ENCODE measurements at places on chromosomes 16 and 17.

DNA sequence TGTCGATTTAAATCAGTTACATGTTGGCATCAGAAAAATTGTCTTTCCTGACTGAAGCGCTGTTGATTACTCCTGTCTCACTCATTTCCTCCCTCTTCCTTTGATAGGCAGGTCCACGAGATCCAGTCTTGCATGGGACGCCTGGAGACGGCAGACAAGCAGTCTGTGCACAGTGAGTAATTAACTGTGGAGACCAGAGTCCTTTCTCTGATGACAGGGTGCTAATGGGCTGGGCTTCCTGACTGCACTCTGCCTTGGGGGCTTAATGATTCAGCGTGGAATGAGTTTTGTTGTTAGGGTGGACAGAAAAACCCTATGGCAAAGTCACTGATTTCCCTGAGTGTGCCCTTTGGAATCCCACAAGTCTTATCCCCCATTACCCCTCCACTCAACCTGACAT is 6.5 kb downstream of the GOSR2 start:
- no peak for DNase-seq

DNA sequence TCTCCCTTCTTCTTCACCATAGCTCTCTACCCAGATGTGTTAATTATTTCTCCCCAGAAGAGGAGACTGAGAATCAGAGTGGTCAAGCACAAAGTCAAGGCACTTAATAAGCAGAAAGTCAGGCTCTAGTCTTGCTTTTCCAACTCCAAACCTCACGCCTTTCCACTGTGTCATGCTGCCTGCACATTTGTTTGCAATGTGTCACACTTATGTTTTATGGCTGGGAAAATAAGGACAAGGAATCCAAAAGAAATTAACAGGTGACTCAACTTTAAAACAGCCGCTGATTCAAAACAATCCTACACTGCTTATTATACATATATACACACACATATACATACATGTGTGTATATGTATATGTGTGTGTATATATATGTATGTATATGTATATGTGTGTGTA is 255.7 kb upstream of the DYNLRB2 start:
- no peak for DNase-seq

- no peak for DNase-seq
Measured at GRCh38 chr16:24967074-24967473, 48.1 kb downstream of the ARHGAP17 start.

DNA sequence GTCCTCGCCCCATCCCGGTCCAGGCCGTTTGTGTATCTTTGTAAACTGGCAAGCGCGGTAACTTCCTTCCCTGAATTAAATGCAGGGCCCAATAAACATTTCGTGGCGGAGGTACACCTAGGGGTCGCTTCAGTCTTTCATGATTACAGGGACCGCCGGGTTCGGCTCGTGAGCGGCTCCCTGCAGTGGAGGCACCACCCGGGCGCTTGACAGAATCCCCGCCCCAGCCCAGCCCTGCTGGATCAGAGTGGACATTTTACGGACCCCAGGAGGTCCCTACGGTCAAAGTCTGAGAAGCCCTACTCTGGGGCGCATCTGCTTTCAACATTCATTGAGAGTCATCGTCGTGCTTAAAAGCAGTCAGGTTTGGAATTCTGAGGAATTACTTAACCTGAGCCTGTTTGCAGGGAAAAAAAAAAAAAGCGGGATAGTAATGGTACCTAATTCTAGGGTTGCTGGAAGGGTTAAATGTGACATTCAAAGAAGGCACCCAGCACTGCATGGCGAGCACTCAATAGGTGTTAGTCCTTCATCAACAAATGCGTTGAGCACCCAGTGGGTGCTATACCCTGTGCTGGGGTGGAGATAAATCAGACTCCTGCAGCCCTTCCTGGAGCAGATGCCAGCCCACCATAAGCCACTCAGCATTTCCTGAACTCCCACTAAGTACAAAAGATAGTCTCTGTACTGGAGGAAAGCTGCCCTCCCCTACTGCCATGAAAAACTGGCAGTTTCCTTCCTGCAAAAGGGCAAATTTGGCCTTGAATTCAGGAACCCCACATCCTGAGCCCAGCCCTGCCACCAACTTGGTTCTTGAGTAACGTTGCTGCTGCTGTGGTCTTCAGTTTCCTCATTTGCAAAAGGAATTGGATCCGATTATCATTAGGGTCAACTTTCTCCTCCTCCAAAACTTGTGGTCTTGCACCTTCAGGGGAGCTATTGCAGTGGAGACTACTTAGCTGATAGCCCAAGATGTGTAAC is 658 bp upstream of the DUSP3 start:
- no peak for DNase-seq

DNA sequence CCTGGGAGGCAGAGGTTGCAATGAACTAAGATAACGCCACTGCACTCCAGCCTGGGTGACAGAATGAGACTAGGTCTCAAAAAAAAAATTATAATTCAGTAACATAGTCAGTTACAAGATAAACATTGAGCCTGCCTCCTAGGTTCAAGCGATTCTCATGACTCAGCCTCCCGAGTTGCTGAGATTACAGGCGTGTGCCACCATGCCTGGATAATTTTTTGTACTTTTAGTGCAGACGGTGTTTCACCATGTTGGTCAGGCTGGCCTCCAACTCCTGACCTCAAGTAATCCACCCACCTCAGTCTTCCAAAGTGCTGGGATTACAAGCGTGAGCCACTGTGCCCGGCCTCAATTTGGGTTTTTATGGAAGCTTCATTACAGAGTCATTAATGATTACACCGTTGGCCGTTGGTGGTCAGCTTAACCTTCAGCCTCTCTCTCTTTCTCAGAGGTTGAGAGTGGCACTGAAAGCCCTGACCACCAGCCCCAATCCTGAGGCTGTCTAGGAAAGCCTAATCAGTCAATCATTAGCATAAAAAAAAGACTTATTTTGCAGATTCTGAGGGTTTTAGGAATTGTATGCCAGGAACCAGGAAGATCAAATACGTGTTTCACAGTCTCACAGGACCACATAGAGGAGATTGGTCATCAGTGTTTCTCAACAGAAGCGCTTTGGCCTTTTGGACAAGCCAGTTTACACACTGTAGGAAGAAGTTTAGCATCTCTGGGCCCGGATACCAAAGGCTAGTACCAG is 1.3 kb upstream of the LRRC37A3 start:
- no peak for DNase-seq

GRCh38 chr17:66491213-66491612 is 188.8 kb downstream of the PRKCA start:
- no peak for DNase-seq

GRCh38 chr17:45233423-45233924 is 11.8 kb downstream of the FMNL1 start:
- DNase-seq = no peak

GRCh38 chr17:82230609-82231311 is 1.9 kb downstream of the SLC16A3 start:
- DNase-seq = peak; percentile 76

DNA sequence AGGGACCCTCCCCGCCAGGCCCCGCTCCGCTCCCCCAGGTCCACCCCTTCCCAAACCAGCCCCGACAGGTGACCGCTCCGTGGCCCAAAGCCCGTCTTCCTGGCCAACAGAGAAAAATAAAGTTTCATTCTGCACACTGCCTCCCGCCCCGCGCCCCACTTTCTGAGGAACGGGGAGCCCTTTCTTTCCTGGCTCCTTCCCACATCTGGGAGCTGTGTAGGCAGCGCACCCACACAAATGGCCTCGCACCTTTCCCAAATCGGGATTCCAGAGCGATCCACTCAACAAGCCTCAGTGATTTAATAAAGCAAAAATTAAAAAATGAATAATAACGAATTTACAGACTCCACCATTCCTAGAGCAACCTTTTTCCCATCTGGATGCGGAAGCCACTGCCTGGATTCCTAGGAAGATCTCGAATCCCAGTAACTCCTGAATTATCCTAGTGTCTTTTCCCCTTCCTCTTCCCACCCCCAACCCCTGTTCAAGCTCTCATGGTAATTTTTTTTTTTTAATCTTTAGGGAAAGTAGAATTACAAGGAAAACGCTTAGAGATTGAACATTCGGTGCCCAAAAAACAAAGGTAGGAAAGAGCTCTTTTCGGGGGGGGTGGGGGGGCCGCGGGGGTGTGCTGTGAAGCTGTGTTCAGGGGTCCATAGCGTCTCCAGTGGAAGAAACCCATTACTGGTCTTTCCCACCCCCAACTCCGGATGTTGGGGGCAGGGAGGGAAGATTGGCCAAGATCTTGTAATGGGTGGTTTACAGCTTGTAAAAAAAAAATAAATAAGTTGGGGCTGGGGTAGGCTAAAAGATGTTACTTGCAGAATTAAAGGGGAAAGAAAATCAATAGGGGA is 1.6 kb downstream of the IGF2BP1 start:
- no peak for DNase-seq

GRCh38 chr17:146546-146945 is 9.2 kb downstream of the SCGB1C2 start:
- no peak for DNase-seq

DNA sequence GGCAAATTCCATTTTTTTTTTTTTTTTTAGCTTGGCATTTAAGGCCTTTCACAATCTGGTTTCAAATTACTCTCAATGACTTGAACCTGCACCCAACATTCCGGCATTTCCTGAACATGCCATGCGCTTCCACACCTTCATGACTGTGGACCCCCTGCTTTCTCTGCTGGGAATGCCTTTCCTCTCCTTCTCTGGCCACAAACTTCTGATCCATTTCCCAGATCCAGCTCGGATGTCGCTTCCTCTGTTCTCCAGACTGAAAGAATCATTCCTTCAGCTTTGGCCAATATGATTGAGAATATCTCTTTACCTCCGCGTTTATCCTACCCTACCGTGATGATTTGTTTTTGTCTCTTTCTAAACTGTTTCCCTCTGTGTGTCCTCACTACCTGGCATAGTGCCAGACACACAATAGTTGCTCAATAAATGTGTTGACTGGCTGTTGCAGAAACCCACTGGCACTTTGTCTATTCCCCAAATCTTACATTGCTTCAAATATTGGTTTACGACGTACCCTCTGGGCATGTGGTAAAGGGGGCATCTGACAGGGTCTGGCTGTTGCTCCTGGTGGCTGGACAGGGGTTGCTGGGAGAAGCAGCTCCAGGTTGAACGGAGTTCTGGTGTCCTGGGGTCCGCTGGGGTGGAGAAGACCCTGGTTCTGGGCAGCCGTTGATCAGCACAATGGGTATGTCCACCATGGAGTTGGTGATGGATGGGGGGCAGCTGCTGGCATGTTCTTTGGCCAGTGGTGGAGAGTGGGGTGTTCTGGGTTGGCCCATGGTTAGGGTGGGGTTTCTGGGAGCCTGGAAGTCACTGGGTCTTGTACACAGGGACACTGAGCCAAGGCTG is 14.7 kb downstream of the TNS4 start:
- no peak for DNase-seq

GRCh38 chr16:28482026-28482425 is 9.8 kb downstream of the CLN3 start:
- no peak for DNase-seq

GRCh38 chr17:59190806-59191205 is 19.0 kb upstream of the SMG8 start:
- no peak for DNase-seq

- DNase-seq = peak; percentile 39
Measured at GRCh38 chr16:57536306-57537193, at the start of gene CCDC102A. Gene CCDC102A, minus strand, starts transcription at chr16:57536571. Its CDS starts 7,394 bp downstream, at chr16:57529177.

- DNase-seq = no peak
Measured at GRCh38 chr16:84739349-84740124, 39.7 kb downstream of the USP10 start.

DNA sequence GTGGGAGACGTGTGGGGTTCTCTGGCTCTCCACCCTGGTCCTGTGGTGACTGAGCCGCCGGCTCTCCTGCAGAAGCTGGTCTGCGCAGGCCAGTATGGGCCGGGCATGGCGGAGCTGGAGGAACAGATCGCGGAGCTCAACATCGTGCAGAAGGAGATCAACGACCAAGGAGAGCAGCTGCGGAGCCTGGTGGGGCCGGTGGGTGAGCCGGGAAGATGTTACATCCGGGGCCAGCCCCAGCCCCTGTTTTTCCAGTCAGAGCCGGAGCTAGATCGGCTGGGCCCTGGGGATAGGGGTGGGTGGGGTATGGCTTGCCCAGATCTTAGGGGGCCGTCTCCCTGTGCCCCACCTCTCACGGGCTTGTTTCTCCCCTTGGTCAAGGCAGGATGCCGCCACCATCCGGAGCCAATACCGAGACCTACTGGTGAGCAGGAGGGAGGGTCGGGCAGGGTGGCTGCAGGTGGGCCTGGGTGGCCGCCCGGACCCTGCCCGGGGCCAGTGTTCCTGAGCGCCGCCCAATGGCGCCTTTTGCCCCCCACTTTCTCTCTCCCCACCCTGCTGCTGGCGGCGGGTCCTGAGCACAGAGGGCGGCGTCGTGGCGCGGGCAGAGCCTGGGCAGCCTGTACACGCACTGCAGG is 5.0 kb downstream of the EVPLL start:
- no peak for DNase-seq

- DNase-seq = no peak
Measured at GRCh38 chr16:15975172-15975571, 25.8 kb downstream of the ABCC1 start.

DNA sequence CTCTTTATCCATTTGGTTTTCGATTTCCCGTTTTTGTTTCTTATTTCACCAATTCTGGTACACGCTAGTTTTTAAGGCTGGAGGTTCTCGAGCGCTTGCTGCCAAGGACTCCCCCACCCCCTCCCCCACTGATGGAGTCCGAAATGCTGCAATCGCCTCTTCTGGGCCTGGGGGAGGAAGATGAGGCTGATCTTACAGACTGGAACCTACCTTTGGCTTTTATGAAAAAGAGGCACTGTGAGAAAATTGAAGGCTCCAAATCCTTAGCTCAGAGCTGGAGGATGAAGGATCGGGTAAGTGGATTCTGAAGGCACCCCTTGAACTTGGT is 825 bp downstream of the RPTOR start:
- no peak for DNase-seq

GRCh38 chr17:18987230-18987610 is 17.3 kb downstream of the FAM83G start:
- no peak for DNase-seq

DNA sequence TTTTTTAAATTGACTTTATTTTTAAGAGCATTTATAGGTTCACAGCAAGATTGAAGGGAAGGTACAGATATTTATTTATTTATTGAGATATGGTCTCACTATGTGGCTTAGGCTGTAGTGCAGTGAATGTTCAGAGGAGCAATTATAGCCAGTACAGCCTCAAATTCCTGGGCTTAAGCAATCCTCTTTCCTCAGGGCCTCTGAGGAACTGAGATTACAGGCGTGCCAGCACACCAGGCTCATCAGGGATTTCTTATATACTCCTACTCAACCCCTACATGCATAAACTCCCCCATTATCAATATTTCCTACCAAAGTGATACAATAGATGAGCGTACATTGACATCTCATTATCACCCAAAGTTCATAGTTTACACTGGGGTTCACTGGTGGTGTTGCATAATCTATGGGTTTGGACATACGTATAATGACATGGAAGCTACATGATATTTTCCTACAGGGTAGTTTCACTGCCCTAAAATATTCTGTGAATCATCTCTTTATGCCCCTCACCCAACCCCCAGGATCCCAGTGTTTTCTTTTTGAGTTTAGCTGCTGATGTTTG is 33.5 kb downstream of the HS3ST3B1 start:
- no peak for DNase-seq
